ENCODE measurements at places on chromosomes 2 and 18. TPM values are rescaled to one million over a fixed set of nuclear protein-coding genes. Genes with fewer than 3 reads are reported as not detected.

The POMC gene
- 0.76 TPM for total RNA-seq

The CHRND gene
- total RNA-seq, result not detected

The MOCOS gene
- 0.32 TPM for total RNA-seq

The SLC16A14 gene
- total RNA-seq, result 0.06 TPM

The CPS1 gene
- total RNA-seq, result 0.88 TPM
